CD4-positive, alpha-beta T cell treated with Interleukin-6 at 100 ng/mL for 8 hours (primary cell): ENCODE measurements at places on chromosomes 6 and 20.

- no peak for DNase-seq
These were observed 80.0 kb downstream of the CBFA2T2 start for GRCh38 chr20:33569802-33570391.

GRCh38 chr20:50012282-50013263, 29.8 kb downstream of the SNAI1 start:
- DNase-seq, result no peak

DNA sequence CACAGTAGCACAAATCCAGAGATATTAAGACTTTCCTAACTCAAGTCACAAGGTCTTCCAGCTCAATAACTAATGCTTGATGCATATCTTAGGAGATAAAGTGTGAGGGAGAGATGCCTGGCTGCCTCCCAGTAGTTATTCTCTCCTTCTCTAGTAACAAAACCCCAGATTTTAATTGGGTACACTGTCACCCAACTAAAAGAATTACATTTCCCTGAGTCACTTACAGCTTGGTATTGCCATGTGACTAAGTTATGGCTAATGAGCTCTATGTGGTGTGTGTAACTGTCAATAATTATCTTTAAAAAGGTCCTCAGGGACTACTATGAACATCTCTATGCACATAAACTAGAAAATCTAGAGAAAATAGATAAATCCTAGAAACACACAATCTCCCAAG, 32.0 kb downstream of the KIF6 start:
- no peak for DNase-seq

GRCh38 chr6:1281746-1282145, 30.2 kb upstream of the FOXQ1 start:
- DNase-seq, result no peak

GRCh38 chr6:53623497-53623896, 42.1 kb downstream of the KLHL31 start:
- DNase-seq, result no peak

GRCh38 chr6:158775832-158776231, 43.3 kb downstream of the EZR start:
- no peak for DNase-seq

DNA sequence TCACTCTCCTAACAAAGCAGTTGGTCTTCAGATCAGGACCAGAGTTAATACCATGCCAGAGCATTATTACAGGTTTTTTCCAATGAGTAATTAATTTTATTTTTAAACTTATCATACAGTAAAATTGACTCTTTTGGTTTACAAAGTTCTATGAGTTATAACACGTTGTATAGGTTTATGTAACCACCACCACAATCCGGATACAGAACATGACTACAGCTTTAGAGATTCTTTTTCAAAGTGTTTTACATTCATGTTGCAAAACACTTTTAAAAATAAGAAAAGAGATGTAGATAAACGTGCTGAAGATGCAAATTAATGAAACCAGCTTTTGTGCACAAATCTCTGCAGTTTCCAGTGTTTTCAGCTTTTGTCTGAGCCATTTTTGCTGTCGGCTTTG, 1.5 kb upstream of the TPBG start:
- no peak for DNase-seq

- DNase-seq, result no peak
These were observed 38.8 kb downstream of the RCAN2 start for GRCh38 chr6:46452312-46452917.

DNA sequence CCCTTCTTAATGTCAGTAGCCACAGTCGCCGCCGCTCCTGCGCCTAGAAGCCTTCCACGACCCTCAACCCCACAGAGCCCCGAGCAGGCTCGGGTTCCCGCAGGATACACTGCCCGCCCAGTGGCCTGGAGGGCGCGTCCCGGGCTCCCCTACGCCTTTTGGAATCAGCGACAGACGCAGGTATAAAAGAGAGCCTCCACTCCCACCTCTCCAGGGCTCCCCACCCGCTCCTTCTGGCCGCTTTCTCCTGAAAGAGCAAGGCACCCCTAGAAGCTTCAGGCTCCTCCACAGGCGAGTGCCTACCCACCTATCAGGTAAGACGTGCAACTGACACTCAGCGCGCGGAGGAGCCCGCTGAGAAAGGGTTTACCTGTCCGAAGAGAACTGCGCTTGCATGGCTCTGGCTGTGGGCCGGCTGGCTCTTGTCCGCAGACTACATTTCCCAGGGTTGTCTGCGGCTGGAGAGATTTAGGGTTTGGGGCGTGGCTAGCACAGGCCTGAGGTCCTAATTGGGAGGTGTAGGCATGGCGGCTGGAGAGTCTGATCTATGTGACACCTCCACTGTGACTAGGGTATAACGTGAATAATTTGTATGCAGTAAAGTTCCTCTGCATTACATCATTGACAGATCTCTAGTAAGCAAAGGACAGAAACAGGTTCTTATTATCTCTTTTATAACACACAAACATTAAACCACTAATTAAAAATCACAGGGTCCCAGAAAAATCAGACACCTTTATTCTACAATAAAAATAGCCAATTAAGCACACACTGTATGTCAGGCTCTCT, 13.5 kb upstream of the ZNF391 start:
- peak; percentile 73 for DNase-seq

- no peak for DNase-seq
These were observed 73.7 kb downstream of the SLC22A3 start for GRCh38 chr6:160421854-160422253.

- DNase-seq, result no peak
These were observed 22.1 kb downstream of the SNHG17 start for GRCh38 chr20:38412877-38413577.

- DNase-seq, result no peak
These were observed 505.3 kb upstream of the JAG1 start for GRCh38 chr20:11178946-11179654.

- peak; percentile 48 for DNase-seq
These were observed 88.1 kb downstream of the MAP3K4 start for GRCh38 chr6:161079566-161080262.

DNA sequence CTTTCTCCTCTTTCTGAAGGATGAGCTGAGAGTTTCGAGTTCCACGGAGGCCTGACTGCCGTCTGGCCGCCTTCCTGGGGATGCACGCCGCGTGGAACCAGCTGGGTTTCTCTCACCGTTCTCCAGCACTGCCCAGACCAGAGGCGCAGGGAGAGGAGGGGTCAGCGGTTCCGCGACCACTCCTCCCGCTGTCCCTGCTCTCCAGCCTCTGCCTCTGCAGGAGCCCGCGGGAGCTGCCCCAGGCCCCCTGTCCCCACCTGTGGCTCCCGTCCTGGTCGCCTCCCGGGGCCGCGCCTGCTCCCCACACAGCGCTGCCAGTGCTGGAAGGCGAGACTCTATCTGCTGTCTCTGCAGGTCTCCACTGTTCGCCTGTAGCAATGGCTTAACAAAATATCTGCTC, 106.8 kb upstream of the AFDN start:
- DNase-seq, result no peak

- DNase-seq, result peak; percentile 41
These were observed 4.6 kb downstream of the OR2H2 start for GRCh38 chr6:29589423-29590048.

DNA sequence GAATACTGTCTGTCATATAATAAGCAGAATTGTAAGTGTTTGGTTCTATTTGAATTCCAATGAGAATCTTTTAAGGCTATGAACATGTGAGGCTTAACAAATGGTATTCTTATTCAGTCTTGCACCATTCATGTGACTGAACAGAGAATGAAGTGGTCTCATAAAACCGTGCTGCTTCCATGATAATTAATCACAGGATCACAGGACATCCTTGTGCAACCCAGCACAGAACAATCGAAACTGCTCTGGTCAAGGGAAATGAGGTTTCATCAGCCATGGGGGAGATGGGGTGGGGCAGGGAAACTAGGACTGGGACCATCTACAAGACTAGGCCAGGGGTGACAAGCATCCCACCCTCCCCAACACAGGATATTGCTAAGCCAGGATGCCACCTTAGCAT, 6.0 kb downstream of the PPIL6 start:
- no peak for DNase-seq
